ENCODE measurements at places on chromosomes 1 and 21.
A peak's percentile ranks its signal among the peaks of the same experiment; 100 is the strongest.

GRCh38 chr1:47919113-47919833, 77.9 kb downstream of the TRABD2B start:
- DNase-seq = no peak

DNA sequence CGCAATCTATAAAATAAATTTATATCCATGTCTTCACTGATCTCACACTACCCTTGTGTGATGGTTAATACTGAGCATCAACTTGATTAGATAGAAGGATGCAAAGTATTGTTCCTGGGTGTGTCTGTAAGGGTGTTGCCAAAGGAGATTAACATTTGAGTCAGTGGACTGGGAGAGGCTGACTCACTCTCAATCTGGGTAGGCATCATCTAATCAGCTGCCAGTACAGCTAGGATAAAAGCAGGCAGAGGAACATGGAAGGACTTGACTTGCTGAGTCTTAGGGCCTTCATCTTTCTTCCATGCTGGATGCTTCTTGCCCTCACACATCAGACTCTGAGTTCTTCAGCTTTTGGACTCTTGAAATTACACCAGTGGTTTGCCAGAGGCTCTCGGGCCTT, 615.4 kb downstream of the AGBL4 start:
- DNase-seq = no peak

- peak; percentile 28 for DNase-seq
Measured at GRCh38 chr1:195335541-195335940, 1272.7 kb downstream of the KCNT2 start.

GRCh38 chr21:45220071-45220481, 67.6 kb downstream of the POFUT2 start:
- no peak for DNase-seq

GRCh38 chr1:184740344-184740743, 14.3 kb downstream of the EDEM3 start:
- DNase-seq = no peak

GRCh38 chr1:23568608-23569383, 9.5 kb upstream of the ID3 start:
- no peak for DNase-seq

DNA sequence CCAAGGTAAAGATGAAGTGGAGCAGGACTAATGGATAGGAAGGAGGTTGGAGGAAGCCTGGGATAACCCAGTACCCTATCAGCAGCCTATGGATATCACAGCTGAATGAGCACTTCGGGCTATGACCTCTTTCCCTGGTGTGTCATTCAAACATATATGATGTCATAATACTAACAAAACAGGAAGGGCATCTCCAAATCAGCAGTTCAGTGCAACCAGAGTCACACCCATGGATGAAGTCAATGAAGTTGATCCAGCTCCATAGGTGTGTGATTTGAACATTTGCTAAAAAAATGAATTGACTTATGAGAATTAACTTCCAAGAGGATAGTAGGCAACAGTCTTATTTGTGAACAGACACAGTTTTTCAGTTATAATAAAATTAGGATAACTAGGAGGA, 1.7 kb upstream of the C1orf116 start:
- no peak for DNase-seq

DNA sequence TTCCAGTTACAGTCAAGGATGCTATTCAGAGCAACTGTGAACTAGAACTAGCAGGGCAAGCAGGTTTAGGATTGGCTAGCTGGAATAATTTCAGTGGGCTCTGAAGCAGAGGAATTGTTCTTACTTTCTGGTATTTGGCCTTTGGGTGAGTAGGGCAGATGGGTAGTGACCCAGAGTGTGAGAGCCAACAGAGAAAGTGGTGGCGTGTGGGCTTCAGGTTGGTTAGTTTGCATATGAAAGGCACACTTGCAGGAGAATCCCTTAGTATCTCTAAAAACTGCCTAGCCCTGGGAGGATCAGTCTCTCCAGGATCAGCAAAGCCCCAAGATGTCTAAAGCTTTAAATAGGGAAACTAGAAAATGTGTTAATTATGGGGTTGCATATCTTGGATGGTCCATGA, 67.6 kb upstream of the LRRC8B start:
- DNase-seq = no peak

- DNase-seq = no peak
Measured at GRCh38 chr1:83967336-83967735, 31.6 kb downstream of the TTLL7 start.

GRCh38 chr1:92679980-92680379, 104.9 kb downstream of the EVI5 start:
- DNase-seq = no peak

- no peak for DNase-seq
Measured at GRCh38 chr1:66283622-66284041, 250.3 kb upstream of the SGIP1 start.

DNA sequence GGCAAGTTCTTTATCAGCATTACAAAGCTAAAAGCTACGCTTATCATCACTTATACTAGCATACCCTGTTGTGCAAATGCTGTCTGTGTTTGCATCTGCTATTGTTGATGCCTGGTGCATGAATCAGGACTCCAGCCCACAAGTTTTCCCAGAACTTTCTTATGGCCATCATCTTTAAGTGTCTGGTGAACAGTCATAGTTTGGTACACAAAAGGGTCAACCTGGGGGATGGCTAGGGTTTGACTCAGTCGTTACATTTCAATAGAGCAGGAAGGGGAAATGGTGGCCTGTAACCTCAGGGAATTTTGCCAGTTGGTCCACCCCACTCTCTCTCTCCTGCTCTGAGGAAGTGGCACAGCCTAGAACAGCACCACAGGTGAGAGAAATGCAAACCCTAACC, 35.4 kb downstream of the SELL start:
- DNase-seq = no peak

DNA sequence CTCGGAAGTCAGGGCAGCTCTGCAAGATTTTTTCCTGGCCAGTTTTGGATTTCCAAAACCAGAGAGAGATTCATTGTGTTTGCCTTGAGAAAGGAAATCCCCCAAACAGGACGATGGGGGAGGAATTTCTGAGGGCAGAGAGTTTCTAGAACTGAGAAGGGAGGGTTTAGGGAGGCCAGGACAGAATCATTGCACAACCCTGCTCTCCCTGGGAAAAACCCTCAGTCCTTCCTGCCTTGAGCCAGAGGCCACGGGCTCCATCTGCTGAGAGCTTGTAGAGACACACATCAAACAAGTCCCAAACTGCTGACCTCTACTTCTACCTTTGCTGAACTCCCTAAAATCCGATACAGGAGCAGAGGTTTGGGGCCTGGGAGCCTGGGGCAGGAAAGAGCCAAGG, 99.7 kb downstream of the NMNAT2 start:
- peak; percentile 79 for DNase-seq

DNA sequence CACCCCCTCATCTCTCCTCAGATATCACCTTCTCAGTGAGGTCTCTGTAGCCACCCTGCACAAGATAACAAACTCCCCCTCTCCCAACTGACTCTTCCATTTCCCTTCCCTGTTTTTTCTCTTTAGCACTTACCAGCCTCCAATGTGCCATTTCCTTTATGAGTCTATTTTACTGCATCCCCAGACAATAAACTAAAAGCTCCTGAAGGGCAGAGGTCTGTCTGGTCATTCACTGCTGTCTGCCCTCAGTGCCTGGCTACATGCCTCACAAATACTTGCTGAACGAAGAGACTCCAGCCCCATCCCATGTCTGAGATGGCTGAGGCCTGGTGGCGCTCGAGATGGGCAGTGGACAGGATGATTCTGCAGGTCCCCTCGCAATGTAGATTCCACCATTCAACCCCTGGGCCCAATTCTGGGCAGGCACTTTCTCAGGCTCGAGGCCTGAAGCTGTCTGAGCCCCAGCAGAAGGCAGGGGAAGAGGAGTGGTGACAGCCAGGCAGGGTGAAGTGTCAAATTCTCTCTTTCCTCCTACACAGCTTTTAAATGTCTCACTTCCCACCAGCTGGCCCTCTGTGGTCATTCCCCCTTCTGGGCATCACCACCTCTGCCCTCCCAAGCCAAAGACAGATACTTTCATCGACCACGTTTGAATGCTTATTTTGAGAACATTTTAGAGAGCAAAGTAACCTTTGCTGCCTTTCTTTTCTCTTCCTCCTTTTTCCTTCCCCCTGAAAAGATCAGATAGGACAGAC, 6.6 kb downstream of the LRRN2 start:
- DNase-seq = no peak

- no peak for DNase-seq
Measured at GRCh38 chr1:3714814-3715213, 37.4 kb upstream of the CCDC27 start.

GRCh38 chr21:43306911-43307676, 119.8 kb downstream of the SIK1 start:
- DNase-seq = peak; percentile 49

DNA sequence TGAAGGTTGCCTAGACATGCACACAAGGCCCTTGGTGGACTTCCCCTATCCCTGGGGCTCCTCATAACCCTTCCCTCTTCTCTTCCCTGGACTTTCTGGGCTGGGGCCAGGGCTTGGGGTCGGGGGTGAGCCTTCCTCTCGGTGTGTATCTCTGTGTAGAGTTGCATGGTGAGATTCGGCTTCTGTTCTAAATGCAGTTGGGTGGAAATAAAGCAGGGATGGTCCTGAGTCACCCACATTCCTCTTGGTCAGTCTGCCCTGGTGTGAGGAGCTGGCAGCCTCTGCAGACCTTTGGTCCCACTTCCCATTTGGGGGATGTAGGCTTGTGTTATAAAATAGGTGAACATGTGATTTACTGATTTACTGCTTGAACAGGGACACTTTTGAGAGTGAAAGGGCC, 38.0 kb downstream of the ADARB1 start:
- no peak for DNase-seq

GRCh38 chr1:199015799-199016198, 377.0 kb downstream of the PTPRC start:
- DNase-seq = no peak

GRCh38 chr1:151237678-151238466, 16.7 kb upstream of the PSMD4 start:
- no peak for DNase-seq

DNA sequence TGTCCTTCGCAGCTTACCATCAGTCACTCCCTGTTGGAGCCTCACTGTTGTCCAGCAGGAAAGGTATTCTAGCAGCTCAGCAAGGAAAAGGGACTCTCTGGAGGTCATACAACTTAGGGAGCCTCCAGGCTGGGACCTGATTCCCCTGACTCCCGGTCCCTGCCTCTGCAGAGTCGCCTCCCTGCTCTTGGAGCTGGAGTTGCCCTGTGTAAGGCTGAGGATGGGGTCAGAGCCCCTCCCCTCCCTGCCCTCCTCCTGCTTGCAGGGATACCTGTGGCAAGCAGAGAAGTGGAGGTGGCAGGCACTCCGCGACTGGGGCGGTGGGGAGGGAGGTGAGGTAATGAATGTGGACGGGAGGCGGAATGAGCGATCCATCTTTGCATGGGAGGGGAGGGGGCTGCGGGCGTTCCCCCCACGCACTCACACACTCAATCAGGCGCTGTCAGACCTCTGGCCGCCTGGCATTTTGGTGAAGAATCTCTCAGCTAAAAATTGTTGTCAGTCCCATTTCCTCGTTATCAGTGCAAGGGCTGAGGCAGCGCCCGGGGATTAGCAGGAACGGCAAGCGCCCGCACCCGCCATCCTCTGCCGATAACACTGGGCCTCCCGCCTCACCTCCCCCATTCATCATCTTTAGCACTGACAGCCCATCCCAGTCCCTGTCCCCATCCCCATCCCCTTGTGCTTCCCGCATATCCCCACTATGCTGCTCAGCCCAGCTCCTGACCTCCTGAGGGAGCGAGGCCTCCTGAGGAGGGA, 64.3 kb downstream of the TMEM53 start:
- no peak for DNase-seq

GRCh38 chr1:44531785-44532566, 126.9 kb downstream of the RNF220 start:
- DNase-seq = peak; percentile 9

- no peak for DNase-seq
Measured at GRCh38 chr1:28855046-28855445, 43.1 kb downstream of the OPRD1 start.

GRCh38 chr21:29237110-29238052, 61.3 kb upstream of the BACH1 start:
- peak; percentile 58 for DNase-seq

- no peak for DNase-seq
Measured at GRCh38 chr1:62367005-62367557, 47.8 kb upstream of the KANK4 start.

DNA sequence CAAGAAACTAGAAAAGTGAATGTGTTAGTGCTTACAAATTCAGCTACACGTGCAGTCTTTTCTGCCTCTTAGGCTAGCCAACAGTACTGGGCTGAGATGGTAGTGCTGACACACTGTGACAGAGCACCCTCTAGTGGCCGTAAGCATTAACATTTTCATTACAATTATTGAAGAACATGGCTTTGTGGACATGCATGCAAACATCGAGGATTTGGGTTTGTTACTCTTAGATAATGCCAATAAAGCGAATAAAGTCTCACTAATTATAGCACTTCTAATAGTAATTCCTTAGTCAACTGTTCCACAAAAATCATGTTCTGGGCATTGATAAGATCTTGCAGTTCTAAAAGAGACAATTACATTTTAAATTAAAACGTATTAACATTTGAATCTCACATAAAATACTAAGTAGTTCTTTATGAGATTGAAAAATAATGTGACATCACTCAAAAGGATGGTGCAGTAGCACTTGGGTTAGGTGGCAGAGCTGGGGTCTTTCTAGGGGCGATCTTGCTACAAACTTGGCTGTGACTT, 47.1 kb downstream of the MYSM1 start:
- peak; percentile 71 for DNase-seq

- no peak for DNase-seq
Measured at GRCh38 chr1:201214886-201215285, 24.3 kb downstream of the IGFN1 start.

DNA sequence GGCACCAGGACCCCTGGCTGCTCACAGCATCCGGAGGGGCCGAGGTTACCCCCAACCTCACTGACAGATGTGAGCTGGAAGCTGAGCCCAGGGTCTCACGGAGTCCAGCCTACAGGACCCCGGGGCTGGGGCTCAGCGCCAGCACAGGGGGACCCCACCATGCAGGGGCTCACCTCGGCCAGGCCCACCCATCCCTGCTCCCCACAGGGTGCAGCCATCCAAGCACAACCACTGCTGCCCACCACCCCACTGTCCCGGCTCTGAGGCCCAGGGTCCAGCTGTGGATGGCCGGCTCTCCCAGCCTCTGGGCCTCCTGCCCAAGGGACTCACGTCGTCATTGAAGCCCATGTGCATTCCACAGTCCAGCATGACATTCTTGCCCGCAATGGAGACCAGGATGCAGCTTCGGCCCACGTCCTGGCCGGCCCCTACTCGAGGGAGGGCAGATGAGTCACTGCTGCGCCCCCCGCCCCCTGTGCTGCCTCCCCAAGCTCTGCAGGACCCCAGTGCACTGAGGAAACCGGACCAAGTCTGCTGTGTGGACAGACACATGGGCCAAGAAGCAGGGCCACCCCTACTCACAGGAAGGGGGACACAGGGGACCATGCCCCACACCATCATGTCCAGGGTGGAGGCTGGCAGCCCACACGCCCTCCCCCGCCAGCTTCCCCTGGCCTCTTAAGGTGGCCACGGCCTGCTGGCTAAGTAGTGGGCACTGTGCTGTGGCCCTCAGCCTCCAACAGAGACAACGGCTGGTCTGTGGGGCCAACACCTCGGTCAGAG, 3.6 kb downstream of the INTS11 start:
- DNase-seq = no peak

Measured in fibroblast of skin of back (primary cell).